ENCODE measurements at places on chromosomes 6 and 20.

DNA sequence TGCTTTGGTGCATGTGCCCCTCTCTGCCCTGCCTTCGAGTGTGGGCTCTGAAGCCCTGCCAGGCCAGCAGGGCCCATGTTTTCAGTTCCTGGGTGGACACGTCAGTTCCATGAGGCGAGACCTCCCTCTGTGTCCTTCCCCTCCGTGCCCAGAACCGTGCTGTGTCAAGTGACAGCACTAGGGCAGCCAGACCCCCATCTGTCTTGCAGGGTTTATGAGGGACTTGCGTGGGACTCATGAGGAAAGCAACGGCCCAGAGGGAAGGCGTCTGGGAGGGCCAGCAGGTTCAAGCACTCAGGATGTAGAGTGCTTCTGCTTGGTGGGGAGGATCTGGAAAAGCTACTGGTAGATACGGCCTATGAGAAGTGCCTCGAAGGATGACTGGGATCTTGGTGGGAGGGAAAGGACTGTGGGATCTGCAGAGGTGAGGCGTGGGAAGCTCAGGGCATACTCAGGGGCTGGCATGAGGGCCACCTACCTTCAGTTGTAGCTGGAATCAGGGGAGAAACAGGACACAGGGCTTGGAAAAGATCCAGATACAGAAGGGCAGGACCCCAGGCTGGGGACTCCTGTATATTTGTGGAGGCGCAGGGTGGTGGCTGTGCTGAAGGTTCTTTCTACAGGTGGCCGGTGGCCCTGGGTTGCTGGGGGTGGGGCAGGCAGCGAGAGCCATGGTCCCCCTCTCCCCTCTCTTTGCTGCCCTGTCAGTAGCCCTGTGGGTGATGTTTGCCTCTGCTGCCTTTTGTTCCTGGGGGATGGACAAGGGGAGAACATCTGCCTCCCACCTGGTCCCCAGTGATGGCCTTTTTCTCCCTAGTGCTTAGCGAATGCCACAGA is 5.5 kb downstream of the NPEPL1 start:
- peak; percentile 24 for DNase-seq

GRCh38 chr6:5079692-5080091 is 5.4 kb upstream of the PPP1R3G start:
- DNase-seq = no peak

DNA sequence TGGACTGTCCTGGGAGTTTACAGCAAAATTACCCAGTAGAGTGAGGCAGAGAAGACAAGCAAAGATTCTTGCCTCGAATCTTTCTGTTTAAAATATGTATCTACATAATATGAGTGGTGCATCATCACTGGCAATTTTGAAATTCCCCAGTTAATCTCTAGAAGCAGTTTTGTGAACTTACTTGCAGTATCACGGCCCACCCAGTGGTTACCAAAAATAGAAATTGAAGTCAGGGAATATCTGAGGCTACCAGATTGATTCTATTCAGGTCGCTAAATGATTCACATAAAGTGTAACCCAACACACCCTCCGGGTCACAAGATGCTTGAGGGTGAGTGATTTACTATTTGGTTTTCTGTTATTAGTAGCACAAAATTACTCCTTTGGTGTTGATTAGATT is 111.9 kb downstream of the PPP1R14C start:
- no peak for DNase-seq

- no peak for DNase-seq
These were observed 118.4 kb upstream of the RUNX2 start for GRCh38 chr6:45209762-45210161.

- peak; percentile 28 for DNase-seq
These were observed 4.6 kb downstream of the NPBWR2 start for GRCh38 chr20:64102647-64103354.

DNA sequence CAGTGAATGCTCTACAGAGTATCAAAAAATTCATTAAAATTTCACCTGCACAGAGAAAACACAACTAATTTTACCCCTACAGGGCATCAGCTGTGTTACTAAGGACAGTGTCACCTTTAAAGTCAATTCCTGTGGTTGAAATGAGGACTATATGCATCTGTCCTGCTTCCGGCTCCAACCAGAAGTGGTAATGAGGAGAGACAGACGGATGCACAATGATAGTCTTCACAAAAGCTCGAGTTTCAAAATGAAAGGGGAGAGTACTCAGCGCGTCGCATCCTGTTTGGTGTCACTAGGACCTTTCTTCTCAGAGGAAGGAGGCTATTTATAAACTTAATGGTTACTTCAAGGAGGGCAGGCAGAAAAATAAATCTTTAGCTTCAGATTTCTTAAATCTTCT is 86.5 kb downstream of the LYRM4 start:
- DNase-seq = peak; percentile 36

- peak; percentile 17 for DNase-seq
These were observed 178.2 kb upstream of the CST7 start for GRCh38 chr20:24770628-24771541.

All from activated CD4-positive, CD25-positive, alpha-beta regulatory T cell treated with anti-CD3 and anti-CD28 coated beads, Interleukin-2, amount 50 U/mL, for 72 hours (primary cell).